ENCODE measurements at places on chromosomes 16 and 17. TPM values are rescaled to one million over a fixed set of nuclear protein-coding genes. Genes with fewer than 3 reads are reported as not detected.

DNA sequence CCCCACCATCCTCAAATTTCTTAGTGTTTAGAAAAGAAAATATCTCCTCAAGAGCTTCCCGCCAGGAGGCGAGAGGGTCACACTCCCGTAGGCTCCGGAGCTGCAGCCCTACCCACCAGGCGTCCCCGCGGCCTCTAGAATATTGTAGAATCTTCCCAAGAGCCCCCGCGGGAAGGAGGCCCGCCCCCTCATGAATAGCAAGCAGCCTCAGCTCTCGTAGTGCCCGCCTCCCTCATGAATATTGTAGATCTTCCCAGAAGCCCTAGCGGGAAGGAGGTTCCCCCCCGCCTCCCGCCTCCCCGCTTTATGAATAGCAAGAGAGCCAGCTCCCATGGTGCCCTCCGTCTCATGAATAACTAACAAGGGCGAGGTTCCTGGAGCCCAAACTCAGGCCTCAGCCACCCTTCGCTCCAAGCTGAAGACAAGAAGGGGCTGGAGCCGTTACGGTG, at the start of gene FBXO47:
Gene FBXO47 (minus strand): TSS at position 114 of the 449 bp plus-strand sequence. CDS start 4,378 bp downstream, outside the sequence.
- DNase-seq: peak; percentile 91

GRCh38 chr16:72241930-72242329, 70.0 kb upstream of the PMFBP1 start:
- DNase-seq: no peak

DNA sequence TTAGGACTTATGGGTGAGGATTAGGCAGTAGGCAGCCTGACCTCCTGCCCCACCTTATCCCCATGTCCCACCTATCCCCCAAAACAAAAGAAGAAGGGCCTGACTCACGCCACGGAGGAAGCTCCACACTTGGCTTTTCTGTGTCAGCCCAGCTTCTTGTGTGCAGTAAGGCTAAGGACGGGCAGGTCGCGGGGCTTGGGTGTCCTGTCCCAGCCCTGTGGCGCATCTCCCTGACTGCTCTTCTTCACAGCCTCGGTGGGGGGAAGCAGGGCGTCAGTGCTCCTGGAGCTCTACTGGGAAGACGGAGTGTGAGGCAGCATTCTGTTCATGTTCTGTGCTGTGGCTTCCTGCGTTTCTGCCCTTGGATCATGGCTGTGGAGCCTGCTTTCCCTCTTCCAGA, 34.6 kb upstream of the ALDH3A2 start:
- no peak for DNase-seq

DNA sequence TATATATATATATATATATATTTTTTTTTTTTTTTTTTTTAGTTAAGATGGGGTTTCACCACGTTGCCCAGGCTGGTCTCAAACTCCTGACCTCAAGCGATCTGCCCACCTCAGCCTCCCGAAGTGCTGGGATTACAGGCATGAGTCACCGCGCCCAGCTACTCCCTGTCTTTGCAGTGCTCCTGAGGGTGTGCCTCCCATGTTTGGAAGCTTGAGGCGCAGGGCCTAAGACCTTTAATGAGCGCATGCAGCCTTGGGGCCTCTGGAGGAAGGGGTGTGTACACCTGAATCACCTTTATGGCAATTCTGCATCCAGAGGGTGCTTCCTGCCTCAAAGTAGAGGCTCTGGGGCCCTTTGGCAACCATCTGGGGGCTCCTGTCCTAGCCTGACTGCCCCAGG, 219.4 kb upstream of the CIBAR2 start:
- DNase-seq: no peak

- DNase-seq: no peak
Observed at GRCh38 chr17:72414967-72415853, 294.4 kb downstream of the SOX9 start.

GRCh38 chr16:88771294-88771772, 13.7 kb downstream of the PIEZO1 start:
- DNase-seq: no peak

DNA sequence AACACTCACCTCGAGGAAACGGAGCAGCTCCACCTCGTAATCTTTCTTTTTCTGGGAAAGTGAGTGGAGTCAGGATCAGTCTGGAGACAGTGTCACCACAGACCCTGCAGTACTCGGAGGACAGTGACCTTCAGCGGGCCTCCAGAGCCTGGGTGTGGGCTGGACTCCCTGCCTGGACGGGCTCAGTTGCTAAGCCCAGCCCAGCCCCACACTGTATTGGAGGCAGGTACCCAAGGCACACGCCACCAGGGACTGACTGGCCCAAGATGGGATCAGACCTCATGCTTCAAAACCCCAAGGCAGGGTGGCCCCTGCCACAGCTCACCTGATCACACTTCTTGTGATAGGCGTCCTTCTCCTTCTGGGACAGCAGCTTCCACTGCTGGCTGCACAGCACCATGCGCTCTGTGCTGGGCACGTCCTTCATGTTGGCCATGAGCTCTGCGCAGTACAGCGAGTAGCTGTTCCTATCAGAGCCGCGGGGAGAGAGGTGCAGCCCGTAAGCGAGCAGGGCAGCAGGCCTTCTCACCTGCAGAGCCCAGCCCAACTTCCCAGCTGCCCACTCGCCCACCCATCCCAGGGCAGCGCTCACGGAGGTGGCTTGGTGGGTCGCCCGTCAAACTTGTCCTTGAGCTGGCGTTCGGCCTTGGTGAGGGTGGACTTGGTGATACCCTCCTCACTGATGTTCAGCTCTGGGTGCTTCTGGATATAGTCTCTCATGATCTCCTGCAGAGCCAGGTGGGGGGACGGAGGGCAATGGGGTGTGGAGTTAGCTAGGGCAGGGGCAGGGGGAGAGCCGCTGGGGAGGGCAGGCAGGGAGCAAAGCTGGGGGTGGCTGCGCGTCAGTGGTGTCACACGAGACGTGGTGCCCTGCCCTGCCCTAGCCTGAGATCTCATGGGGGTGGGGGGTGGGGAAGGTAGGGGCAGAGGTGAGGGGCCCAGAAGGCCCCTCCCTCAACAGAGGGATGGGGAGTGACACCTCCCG, 7.9 kb downstream of the UBTF start:
- no peak for DNase-seq

- DNase-seq: no peak
Observed at GRCh38 chr16:10681310-10682308, 13.1 kb downstream of the TEKT5 start.

- no peak for DNase-seq
Observed at GRCh38 chr17:36640836-36641235, 39.5 kb downstream of the MRM1 start.

DNA sequence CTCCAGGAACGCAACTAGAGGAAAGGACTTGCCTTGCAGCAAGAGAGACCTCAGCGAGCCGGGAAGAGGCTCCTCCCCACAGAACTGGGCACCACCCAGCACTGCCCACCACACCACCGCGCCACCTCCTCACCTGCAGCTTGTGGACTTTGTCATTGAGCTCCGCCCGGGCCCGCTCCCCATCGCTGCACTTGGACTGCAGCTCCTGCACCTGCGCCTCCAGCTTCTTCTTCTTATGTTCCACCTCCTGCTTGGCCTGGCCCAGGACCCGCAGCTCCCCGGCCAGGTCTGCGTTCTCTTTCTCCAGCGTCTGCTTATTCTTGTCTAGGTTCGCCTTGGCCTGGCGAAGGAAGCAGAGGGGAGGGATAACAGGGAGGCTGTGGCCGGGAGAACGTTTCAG, 76.7 kb downstream of the NDE1 start:
- DNase-seq: no peak

DNA sequence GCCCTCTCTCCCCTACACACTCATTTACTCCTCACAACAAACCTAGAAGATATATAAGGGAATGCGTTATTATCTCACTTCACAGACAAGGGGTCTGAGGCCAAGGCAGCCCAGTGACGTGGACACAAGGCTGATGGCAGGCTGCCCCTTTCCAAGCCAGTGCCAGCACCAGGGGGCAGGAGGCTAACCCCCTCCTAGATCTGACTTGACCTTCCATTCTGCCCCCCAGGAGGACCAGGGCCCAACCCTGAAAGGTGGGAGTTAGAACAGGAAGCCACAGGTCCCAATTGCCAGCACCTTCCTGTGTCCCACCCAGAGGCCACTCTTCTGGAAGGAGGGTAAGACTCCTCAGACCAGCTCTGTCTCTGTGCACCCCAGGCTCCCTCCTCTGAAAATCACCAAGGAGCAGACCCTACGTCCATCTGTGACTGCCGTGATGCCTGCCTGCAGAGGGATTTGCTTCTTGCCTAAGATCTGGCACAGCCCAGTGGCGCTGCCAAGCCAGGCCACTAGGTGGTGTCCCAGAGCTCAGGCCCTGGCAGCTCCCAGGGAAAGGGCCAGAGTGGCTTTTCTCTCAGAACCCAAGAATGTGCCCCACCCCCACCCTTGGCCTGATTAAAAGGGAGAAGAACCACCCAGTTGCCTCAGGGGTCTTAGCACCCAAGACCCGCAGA, 42.4 kb upstream of the MRPS23 start:
- DNase-seq: peak; percentile 95

DNA sequence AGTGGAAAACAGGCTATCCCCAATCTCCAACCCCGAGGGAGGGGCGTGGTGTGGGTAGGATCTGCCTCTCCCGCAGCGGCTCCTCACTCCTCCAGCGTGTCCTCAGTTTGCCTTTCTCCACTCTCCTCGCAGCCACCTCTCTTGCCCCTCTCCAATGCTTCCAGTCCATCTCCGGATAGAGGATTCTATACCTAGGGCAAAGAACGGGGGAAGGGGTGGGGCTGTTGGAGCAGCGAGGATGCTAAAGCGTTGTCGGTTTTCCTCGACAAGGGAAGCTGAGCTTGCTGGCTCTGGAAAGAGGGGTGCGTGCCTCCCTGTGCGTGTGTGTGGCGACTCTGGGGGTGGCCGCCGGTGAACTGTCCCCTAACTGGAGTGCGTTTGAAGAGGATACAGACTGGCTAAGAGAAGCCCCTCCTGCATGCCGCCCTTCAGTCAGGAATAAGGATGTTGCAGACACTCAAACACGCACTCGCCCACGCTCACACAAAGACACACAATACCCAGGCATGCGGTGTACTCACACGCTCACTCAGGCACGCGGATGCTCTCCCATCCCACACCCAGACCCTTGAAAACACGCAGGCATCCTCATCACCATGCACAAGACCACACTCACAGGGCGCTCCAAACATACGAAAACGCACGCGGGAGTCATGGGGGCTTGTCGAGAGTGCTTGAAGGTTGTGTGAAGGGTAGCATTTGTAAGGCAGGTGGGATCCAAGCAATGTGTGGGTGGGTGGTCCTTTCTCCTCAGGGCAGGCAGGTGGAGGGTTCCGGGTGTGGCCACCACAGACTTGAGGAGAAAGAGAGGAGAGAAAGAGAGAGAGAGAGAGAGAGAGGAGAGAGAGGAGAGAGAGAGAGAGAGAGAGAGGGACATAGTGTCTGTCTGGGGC, 655 bp upstream of the GPR139 start:
- no peak for DNase-seq

DNA sequence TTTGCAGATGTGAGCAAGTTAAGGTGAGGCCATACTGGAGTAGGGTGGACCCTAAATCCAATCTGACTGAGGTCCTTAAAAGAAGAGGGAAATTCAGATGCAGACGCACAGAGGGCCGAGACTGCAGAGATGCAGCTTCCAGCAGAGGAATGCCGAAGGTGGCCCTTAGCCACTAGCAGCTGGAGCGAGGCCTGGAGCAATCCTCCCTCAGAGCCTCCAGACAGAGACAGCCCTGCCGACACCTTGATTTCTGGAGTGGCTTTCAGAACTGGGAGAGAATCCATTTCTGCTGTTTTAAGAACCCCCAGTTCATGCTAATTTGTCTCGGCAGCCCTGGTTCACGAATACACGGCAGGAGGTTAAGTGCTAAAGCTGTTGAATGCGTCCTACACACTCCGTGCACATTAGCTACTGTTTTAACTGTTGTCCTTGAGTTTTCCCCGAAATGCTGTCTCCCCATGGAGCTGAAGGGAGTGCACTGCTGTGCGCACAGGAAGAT, 135.5 kb downstream of the IRF8 start:
- DNase-seq: no peak

GRCh38 chr17:45680360-45680759, 103.8 kb upstream of the CRHR1 start:
- no peak for DNase-seq

DNA sequence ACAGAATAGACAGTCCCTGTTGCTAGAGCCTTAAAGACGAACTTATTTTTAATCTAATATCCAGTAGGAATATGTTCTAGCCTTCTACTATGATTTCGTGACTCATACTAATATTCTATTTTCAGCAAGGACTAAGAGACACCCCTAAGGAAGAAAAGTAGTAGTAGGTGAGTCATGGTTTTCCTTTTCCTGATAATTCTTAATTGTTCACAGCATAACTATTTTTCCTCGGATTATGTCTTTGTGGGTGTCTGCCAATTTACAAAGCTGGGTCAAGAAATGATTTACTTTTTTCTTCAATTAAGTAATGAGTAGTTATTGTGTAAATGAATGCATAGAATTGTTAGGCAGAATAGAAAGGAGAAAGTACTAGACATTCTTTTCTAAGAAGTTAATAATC, 292.2 kb downstream of the TOX3 start:
- no peak for DNase-seq

DNA sequence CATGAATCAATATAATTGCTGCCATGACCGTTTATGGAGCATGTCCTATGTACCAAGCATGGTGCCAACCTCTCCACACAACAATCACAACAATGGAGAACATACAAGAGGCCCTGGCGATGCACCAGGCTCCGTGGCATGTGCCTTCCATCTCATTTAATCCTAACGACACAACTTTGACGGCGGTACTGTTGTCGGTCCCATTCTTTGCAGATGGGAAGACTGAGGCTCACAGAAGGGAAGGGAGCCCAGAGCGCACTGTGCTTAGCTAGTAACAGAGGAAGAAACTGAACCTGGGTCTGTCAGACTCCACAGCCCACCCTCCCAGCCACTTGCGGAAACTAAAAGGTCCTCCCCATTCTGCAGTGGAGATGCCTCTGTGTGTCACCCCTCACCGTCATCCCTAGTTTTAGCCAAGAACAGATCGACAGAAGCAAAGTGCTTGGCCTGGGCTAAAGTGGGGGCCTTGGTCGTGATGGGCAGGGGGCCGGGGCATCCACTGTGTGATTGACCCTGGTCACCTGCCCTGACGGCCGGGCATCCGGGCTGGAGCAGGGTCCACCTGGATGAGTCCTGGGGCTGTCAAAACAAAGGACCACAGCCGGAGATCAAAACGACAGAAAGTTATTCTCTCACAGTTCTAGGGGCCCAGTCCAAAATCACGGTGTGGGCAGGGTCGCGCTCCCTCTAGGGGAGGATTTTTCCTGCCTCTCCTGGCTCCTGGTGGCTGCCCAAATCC, 183.9 kb downstream of the C16orf95 start:
- DNase-seq: no peak

- DNase-seq: no peak
Observed at GRCh38 chr16:20799599-20799998, 6.7 kb downstream of the ERI2 start.

GRB7 gene
- not detected for total RNA-seq

ST6GALNAC1 gene
- total RNA-seq: 2.2 TPM

ADGRG3 gene
- total RNA-seq: 0.71 TPM

ACOX1 gene
- total RNA-seq: 71.4 TPM

SLC52A1 gene
- total RNA-seq: not detected

HSD17B1 gene
- total RNA-seq: 0.66 TPM

CYB5B gene
- 18.5 TPM for total RNA-seq

XAF1 gene
- total RNA-seq: 6.1 TPM

CEP131 gene
- 8.8 TPM for total RNA-seq

Data from gastrocnemius medialis (tissue), 4 donors.